Stimulated activated CD4-positive, alpha-beta T cell treated with anti-CD3 and anti-CD28 coated beads, Interleukin-4, amount 100 ng/mL, for 1 hour (primary cell): ENCODE measurements at places on chromosomes 12 and 14.

DNA sequence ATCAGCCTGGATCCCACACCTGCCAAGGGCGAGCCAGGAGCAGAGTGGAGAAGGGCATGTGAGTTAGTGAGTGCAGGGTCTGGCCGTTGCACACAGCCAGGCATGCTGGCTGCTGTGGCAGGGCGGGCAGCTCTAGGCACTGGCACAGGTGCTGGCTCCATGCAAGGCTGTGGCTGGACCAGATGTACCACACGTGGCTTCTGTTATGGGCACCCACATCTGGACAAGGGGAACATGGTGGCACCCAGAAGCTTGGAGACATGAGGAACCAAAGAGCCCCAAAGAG lies 20.1 kb downstream of the SERPINA3 start:
- no peak for DNase-seq

- no peak for DNase-seq
Observed at GRCh38 chr14:36870776-36871175, 209.1 kb downstream of the PAX9 start.

GRCh38 chr14:97113339-97113738 lies 316.2 kb downstream of the VRK1 start:
- DNase-seq: no peak

GRCh38 chr14:81447021-81447764 lies 47.1 kb upstream of the STON2 start:
- DNase-seq: no peak

- DNase-seq: no peak
Observed at GRCh38 chr14:95256002-95256775, 63.5 kb downstream of the CLMN start.

- no peak for DNase-seq
Observed at GRCh38 chr12:116882742-116883141, 1.5 kb upstream of the HRK start.

- no peak for DNase-seq
Observed at GRCh38 chr14:90398841-90399540, 2.2 kb downstream of the CALM1 start.

- DNase-seq: no peak
Observed at GRCh38 chr12:40033242-40033630, 72.6 kb downstream of the SLC2A13 start.

DNA sequence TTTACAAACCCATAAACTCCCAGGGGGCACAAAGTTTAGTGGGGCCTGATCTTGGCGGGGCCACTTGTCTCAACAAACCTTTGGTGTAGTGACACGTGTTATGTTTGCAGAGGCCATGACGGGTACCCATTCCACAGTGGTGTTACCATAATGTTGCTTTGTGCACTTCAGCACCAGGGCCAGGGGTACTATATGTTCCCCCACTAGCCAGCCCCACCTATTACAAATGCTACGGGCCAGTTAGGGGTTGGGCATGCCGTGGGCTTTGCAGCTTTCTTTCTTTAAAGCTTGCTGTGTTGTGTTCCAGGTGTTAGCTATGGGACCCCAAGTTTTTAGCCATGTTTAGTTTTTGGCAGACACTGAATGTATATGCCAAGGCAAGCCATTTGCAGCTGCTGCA lies 30.8 kb upstream of the G2E3 start:
- no peak for DNase-seq

GRCh38 chr12:100904270-100904669 lies 109.7 kb downstream of the ANO4 start:
- no peak for DNase-seq

DNA sequence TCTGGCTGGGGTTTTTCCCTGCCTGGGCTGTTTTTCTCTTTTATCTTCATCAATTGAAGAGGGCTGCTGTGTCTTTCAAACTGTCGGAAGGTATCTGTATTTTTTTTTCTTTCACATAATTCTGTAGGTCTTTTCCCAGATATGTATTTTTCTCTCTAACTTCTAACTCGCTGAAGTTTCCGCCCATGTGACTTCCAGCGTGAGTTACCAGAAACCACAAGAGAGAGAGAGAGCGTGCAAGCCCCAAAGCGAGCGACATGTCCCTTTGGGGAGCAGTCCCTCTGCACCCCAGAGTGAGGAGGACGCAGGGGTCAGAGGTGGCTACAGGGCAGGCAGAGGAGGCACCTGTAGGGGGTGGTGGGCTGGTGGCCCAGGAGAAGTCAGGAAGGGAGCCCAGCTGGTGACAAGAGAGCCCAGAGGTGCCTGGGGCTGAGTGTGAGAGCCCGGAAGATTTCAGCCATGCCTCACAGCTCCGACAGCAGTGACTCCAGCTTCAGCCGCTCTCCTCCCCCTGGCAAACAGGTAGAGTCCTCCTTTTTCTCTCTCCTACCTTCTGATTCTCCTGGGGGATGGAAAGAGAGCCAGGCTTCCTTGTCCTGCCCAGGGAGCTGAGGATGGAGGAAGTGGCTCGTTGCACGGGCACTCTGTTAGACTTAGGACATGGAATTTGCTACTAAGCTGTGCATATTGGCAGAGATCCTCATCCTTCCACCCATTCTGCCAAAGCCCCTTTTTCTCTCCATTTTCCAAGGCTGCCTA lies at the start of gene BATF:
Gene BATF (plus strand): TSS at position 246 of the 759 bp plus-strand sequence. CDS start 214 bp downstream, at position 460.
- DNase-seq: peak; percentile 71

GRCh38 chr12:130044991-130045621 lies 117.2 kb upstream of the FZD10 start:
- DNase-seq: no peak

- no peak for DNase-seq
Observed at GRCh38 chr14:68247274-68247673, 427.7 kb downstream of the RAD51B start.

- no peak for DNase-seq
Observed at GRCh38 chr14:72699852-72700257, 194.0 kb downstream of the DPF3 start.

GRCh38 chr12:51270067-51270950 lies at the start of gene SMAGP:
SMAGP (minus strand) TSS chr12:51270415; CDS start chr12:51269278, 1,137 bp downstream.
- DNase-seq: peak; percentile 49

GRCh38 chr12:46124132-46124847 lies 133.9 kb upstream of the SCAF11 start:
- DNase-seq: no peak

GRCh38 chr14:102662636-102663430 lies 70.4 kb downstream of the RCOR1 start:
- DNase-seq: no peak

GRCh38 chr12:13198876-13199275 lies 2.4 kb downstream of the EMP1 start:
- no peak for DNase-seq

DNA sequence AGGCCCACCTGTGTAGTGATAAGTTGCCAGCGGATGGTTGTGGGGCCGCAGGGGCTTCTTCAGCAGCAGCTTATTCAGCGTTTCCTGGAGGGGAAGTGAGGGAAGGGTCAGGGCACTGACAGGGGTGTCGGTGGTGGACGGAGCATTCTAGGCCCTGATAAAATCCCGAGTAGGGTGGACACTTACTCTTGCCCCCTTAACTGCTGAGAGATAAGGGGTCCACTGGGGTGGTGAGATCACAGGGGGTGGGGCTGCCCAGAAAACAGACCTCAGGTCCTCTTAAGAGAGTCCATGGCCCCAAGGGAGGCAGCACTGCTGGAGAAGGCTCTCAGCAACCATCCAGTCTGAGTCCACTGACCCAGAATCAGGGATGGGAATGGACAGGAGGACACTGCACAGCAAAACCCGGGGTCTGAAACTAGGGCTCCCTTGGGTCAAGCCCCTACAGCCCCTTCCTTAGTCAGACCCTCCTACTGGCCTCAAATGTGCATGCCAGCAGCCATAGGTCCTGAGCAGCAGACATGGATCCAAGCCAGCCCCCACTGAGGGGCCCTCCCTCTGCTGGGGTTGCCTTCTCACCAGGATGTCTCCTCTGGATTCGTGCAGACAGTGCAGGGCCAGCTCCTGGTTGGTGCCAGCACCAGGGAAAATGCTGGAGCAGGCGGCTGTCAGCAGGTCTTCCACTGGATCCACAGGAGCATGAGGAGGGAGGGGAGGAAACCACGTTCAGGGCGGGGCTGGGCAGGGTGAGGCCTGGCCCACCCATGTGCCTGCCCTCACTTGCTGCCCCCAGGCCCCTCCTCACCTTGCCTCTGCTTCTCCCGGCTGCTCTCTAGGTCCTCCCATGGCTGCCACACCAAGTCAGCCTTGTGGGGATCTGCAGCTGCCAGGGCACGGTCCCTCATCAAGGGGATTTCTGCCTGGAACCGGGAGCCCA lies 12.1 kb upstream of the PNMA1 start:
- DNase-seq: no peak

DNA sequence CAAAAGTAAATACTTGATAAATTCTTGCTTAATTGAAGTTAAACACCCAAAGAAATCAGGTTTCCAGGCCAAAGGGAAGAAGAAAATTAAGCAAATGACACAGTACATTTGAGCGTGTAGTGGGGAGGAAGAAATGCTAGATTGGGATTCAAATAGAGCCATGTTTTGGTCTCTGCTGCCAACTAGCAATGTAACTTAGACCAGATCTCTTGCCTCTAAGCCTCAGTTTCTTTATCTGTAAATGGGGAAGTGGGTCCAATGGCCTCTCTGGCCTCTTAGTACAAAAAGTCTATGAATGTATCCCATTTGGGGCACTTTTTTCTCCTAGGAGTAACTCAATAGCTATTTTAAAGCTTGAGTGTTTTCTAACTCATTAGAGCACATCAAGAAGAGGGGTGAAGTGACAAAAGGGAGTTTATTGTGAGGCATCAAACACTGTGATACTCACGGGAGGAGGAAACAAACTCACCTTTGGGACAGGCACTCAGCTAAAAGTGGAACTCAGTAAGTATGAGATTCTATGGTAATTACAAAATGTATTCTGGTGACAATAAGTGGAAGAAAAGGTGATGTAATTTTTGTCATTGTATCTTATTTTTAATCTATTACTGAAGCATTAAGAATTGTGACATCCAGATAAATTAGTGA lies 55.8 kb downstream of the DAD1 start:
- no peak for DNase-seq

- DNase-seq: no peak
Observed at GRCh38 chr14:92199763-92200162, 78.0 kb downstream of the CPSF2 start.

DNA sequence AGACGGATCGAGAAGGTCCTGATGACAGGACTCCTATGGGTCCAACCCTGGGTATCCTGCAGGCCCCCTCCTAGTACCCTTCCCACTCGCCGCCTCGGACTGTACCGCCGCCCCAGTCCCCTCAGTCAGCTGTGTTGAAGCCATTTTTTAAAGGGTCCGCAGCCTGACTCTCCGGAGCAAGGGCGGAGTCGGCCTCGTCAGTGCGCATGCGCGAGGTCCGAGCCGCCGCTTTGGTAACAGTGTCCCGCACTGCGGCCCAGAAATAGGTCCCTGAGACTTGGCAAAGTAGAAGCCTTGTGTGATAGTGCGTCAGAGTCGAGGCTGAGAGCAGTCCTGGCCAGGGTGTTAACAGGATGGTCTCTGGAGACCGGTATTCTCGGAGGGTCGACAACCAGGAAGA lies 769.0 kb upstream of the ALG10B start:
- DNase-seq: no peak

GRCh38 chr14:50734950-50735695 lies 67.0 kb upstream of the SAV1 start:
- DNase-seq: no peak

DNA sequence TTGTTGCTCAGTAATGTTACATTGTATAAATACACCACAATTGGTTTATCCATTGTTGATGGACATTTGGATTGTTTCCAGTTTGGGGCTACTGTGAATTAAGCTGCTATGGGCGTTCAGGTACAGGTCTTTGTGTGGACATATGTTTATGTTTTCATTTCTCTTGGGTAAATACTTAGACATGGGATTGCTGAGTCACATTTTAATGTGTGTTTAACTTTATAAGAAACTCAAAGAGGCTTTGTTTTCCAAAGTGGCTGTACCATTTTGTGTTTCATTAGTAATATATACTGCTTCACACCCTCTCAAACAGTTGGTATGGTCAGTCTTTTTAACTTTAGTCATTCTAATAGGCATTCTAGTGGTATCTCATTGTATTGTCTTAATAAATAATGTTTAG lies 225.0 kb downstream of the SPTSSA start:
- DNase-seq: no peak

GRCh38 chr12:115451151-115451779 lies 767.3 kb upstream of the TBX3 start:
- DNase-seq: no peak

GRCh38 chr12:54723379-54724256 lies 75.5 kb upstream of the DCD start:
- DNase-seq: no peak

DNA sequence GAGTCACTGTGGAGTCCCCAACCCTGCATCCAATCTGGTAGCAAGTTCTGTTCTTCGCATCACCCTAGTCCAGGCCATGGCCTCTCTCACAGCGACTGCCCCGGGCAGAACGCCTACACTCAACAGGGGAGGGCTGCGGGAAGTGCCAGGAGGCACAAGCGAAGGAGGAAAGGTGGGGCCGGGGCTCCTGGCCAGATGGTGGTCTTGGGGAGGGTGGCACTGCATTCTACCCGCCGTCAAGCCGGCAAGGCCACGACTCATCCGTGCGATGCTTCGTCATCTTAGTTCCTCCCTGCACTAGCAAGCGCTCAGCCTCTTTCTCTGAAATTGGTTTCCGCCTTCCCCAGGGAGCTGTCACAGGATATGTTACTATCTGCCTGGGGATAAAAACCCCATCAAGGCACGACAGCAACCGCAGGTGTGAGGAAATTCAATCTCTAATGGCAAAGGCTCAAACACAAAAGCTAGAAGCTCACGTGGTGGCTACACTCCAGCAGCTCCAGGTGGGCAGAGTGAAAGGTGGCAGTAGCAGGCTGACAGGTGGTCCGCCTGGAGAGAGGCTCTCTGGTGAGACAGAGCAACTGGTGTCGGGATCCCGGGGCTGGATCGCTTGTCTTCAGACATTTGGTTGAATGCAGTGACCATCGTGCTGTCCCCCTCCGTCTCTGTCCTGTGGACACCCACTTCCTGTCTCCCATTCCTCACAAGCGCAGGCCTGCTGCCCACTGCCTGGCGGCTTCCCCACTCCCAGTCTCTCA lies 34.1 kb downstream of the ACADS start:
- DNase-seq: no peak

DNA sequence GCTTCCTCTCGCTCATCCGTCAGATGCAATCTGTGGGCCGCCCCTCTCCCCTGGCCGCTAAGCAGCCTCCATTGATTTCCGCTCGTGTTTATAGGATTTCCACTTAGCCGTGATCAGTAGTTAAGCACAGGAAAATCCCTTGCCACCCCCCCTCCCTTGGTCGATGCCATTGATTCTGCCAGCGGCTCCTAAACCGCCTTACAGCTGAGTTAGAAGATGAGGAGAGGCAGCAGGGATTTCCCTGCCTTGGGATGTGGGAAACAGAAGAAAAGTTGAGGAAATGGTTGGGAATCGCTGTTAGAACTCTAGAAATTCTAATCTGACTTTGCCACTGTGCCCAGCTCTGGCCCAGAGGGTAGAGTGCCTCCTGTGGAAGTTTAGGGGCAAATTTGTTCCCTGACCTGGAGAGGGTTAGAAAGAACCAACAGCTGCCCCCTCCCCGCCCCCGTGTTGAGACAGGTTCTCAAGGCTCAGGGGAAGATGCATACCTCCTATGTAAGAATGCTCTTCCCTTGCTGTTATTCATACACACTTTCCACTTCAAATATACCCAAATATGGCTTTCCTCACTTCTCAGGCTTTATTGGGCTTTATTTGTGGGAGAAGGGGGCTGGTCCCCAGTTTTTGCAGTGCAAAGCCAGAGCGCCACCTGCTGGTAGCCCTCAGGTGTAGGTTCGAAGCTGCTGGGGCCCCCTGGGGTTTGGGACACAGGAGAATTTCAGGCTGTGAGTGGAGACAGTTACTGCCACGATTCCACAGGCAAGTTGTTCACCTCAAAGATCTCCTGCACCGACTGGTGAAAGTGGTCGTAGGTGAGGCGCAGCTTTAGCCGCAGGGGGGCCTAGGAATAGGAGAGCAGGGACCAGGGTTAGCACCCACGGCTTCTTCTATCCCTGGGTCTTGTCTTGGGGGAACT lies 3.2 kb downstream of the THTPA start:
- DNase-seq: peak; percentile 75

- no peak for DNase-seq
Observed at GRCh38 chr12:47131011-47131410, 51.3 kb upstream of the AMIGO2 start.
